ENCODE measurements at places on chromosomes 16 and 17.

DNA sequence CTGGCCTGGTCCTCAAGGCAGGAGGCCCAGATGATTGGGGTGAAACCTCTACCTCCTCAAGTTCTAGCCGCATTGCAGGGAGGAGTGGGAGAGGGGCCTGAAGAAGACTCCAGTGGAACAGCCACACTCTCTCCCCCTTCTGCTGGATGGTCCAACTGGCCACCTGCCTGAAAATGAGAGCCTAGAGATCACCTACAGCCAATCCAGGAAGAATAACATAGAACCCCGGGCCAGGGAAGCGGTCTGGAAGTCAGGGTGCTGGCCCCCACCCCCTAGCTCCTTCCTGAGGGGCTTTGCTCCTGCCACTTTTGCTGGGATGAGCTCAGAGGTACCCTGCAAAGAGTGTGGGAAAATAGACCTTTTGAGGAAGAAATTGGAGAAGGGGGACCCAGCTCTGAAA, 1.8 kb downstream of the SLC6A2 start:
- no peak for DNase-seq

DNA sequence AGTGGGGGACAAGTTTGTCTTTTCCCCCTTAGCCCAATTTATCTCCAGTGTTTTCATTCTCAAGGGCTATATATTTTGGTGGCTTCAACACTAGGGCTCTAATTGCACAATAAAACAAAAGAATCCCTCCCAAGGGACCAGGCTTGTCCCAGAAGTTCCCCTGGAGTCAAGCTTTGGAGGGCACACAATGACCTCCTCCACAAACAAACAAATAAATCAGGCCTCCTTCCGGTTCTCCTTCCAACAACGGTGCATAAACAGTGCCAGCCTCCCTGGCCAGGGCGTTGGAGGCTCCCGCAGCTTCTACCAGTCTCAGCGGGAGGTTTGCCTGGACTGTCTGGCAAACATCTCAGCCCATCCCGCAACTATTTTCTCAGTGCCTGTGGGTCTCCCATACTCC, 188.0 kb upstream of the FOXF1 start:
- no peak for DNase-seq

DNA sequence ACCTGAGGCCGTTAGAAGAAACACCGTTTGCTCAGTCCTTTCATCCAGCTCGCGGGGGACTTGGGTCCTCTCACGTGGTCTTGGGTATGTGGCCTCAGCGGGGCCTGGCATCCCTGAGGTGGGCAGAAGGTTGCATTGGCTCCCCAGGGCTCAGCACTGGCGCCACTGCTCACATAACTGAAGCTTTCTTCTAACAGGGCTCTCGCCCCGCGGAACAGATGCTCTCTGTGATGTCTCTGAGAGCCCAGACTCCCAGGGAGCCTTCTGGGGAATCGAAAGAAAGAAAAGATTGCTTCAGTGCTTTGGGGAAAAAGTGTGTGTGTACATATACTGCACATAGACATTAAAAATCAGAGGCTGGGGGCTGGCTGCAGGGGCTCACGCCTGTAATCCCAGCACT, 10.1 kb downstream of the MGRN1 start:
- DNase-seq: no peak

DNA sequence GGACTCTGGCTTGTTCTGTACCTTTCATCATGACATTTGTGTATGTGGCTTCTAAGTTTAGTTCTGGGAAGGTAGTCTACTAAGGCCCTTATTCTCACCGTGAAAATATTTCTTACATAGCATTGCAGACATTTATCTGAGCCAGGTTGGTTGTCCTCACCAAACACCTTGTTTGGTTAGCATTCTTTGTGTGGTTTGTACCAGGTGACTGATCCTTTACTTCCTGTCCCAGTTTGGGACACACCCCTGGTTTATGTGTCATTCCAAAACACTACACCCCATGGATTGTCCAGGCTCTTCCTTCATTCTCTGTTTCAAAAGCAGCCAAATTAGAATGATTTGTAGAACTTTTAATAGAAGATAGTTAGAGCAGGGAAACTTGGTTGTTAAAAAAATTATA, 23.2 kb upstream of the DUSP14 start:
- no peak for DNase-seq

GRCh38 chr17:75691371-75691791, 24.2 kb downstream of the SAP30BP start:
- DNase-seq: no peak

DNA sequence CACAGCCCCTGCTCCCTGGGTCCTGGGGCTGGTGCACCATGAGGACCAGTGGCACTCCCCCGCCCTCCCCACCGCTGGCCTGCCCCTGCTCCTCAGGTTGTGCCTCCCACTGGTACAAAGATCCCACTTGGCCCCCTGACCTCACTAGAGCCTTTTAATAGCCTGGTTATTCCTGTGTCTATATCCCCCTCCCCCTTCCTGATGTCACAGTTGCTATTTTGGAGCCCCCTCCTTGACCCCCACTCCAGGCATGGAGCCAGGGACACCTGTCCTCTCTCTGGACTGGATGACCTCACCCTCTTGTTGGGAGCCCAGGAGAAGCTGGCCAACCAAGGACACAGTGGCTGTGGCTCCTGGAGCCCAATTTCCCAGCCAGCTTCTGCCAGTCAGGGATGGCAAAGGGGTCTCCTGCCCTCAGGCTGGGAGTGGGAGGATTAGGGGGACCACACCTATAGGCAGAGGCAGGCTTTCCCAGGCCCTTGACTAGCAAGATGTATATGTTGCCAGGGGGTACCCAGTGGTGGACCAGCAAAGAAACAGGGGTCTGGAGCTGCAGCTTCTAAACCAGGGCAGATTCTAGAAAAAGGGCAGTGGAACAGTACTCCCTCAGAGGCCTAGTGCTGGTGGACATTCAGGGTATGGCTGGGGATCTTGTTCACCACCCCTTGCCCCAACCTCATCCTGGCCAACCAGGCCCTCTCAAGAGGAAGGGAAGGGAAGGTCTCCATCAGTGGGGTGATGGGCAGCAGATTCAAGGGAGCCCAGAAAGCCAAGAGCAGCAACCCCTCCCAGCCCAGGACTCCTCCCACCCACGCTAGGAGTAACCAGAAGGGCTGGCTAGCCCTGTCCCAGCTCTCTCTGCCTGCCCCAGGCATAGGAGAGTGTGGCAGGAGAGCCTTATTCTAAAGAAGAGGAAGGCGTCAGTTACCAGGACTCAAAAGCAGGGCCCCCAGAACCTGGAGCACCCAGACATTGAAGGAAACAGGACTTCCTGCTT, 10.9 kb downstream of the HDAC5 start:
- no peak for DNase-seq

GRCh38 chr17:36657763-36658490, 56.5 kb downstream of the MRM1 start:
- no peak for DNase-seq

- DNase-seq: no peak
Observed at GRCh38 chr16:19361587-19361986, 56.1 kb upstream of the TMC5 start.

DNA sequence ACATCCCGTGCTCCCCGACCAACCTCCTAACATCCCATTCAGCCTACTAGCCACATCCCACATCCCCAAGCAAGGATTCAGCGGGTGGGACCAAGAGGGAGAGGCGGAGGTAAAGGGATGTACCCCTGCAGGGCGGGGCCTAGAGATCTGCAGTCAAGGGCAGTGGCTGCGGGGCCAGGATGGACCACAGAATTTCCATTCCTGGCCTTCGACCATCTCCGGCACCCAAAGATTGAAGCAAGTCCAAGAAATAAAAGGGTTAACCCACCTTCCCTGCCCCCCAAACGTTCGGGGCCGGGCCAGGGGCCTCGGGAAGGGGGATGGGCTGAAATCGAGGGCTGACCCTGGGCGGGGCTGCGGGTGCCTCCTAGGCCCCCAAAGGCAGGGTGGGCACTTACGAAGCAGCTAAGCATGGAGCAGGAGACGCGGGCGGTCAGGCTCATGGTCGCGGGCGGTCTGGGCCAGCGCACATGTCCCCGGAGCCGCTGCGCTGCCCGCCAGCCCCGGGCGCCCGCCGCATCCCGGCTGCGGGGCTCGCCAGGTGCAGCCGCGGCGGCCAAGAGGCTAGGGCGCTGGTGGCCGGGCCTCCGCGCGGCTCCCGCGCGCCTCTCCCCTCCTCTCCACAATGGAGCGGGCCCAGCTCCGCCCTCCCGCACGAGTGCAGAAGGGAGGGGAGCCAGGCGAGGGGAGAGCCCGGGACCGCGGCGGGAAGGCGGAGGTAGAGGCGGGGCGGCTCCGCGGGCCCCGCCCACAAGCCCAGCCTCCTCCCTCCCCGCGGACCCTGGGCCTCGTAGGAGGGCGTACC, at the start of gene MTMR4:
TSS of gene MTMR4 (minus strand) at position 674 of the 805 bp plus-strand sequence. CDS start at position 443, 231 bp downstream.
- DNase-seq: peak; percentile 88
